Keratinocyte (primary cell): ENCODE measurements at places on chromosomes 4 and X. TPM values are rescaled to one million over a fixed set of nuclear protein-coding genes. Genes with fewer than 3 reads are reported as not detected.

The VCX gene
- not detected in 3 replicates for polyA plus RNA-seq

The SPARCL1 gene
- polyA plus RNA-seq: not detected in 3 replicates

The RBM46 gene
- 0.02 to 0.04 TPM (median 0.04 TPM) in 3 replicates for polyA plus RNA-seq

The HERC5 gene
- 1.8 to 3.4 TPM (median 2.7 TPM) in 3 replicates for polyA plus RNA-seq

The PGAM4 gene
- polyA plus RNA-seq: 0.18 to 0.43 TPM (median 0.37 TPM) in 3 replicates

DNA sequence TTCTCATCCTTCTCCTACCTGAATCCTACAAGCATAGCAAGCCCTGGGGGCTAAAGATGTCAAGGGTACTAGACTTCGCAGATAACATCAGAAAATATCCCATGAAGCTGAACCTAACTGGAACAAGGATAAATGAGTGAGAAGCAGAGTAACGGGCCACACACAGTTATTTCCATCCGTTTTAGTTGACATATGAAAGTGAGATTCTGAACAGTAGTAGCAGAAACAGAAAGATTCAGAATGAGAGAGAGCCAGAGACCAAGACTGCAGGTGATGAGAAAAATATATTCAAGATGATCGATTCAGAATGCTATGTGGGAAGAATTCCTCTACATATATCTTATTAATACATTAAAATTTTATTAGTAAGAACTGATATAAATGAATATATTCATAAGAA, 165.1 kb downstream of the TSPAN5 start:
- H3K4me3 ChIP-seq: no peak overlapping the region
- H3K27ac ChIP-seq: no peak overlapping the region
- no peaks in the 10 kb centered on the region for H3K36me3 ChIP-seq

- no peak for DNase-seq
- H3K27me3 ChIP-seq: no peaks in the 10 kb centered on the region
- peak overlapping the region; percentile 71 for H3K4me3 ChIP-seq
- peaks cover 5% of the 10 kb centered on the region for H3K4me1 ChIP-seq
- H3K27ac ChIP-seq: peak overlapping the region; percentile 54
Observed at GRCh38 chrX:131746491-131746968, 202.7 kb downstream of the OR13H1 start.

GRCh38 chr4:163042306-163042705, 124.4 kb downstream of the NAF1 start:
- no peaks in the 10 kb centered on the region for H3K4me1 ChIP-seq
- no peaks in the 10 kb centered on the region for H3K27me3 ChIP-seq
- no peak overlapping the region for H3K27ac ChIP-seq
- no peak overlapping the region for H3K4me3 ChIP-seq
- H3K36me3 ChIP-seq: no peaks in the 10 kb centered on the region
- DNase-seq: no peak

DNA sequence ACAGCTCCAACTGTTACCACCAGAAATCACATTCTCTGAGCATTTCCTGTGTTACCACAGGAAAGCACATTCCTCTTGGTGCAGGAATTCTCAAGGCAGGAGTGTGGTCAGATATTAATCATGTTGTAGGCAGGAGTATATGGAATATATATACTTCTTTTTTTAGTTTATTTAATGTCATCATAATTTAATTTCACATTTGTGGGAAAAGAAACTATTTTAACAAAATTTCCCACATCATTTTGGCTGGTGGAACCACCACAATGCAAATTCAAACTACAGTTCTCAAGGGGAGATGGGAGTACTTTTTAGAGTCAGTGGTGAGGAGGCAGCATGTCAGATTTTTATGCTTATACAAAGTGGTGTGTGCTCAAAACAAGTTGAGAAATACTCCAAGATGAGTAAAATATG, 139.0 kb downstream of the ATP10D start:
- no peaks in the 10 kb centered on the region for H3K4me1 ChIP-seq
- no peak overlapping the region for H3K27ac ChIP-seq
- DNase-seq: no peak

GRCh38 chrX:119784747-119785446, 6.5 kb downstream of the RPL39 start:
- no peak for DNase-seq
- no peak overlapping the region for H3K27ac ChIP-seq
- peaks cover 9% of the 10 kb centered on the region for H3K4me1 ChIP-seq

GRCh38 chrX:34341258-34341657, 209.1 kb upstream of the FAM47A start:
- no peak for DNase-seq
- no peaks in the 10 kb centered on the region for H3K36me3 ChIP-seq
- no peak overlapping the region for H3K27ac ChIP-seq

DNA sequence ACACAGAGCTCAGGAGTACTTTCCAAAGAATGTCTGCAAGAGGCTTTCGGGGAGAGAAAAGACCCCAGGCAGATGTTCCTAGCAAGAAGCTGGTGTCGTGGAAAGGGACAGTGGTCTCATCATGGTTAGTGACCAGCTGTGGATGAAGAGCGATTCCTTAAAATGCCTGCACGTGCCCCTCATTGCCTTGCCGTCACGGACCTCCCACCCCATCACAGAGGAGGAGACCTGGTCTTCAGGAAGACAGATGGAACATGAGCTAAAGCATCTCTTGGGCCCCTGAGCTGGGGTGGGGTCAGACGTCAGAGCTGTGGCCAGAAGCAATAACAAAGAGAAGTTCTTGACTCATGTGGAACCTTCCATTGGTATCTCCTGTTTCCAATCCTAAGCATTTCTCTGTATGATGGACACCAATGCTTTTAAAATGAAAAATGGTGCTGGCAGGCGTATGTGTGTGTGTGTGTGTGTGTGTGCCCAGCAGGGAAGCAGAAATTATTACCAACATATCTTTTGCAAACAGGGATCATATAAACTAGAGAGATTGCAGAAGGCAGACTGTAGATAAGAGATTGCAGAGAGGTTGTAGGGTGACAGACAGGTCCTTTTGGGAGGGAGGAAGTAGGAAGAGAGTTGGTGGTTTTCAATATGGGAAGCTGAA, 25.2 kb upstream of the ASMTL start:
- no peak overlapping the region for H3K4me3 ChIP-seq
- no peaks in the 10 kb centered on the region for H3K27me3 ChIP-seq
- no peak overlapping the region for H3K27ac ChIP-seq
- H3K4me1 ChIP-seq: no peaks in the 10 kb centered on the region

GRCh38 chrX:134692233-134692632, 34.0 kb upstream of the PLAC1 start:
- no peak overlapping the region for H3K4me3 ChIP-seq
- no peaks in the 10 kb centered on the region for H3K36me3 ChIP-seq
- no peaks in the 10 kb centered on the region for H3K27me3 ChIP-seq

DNA sequence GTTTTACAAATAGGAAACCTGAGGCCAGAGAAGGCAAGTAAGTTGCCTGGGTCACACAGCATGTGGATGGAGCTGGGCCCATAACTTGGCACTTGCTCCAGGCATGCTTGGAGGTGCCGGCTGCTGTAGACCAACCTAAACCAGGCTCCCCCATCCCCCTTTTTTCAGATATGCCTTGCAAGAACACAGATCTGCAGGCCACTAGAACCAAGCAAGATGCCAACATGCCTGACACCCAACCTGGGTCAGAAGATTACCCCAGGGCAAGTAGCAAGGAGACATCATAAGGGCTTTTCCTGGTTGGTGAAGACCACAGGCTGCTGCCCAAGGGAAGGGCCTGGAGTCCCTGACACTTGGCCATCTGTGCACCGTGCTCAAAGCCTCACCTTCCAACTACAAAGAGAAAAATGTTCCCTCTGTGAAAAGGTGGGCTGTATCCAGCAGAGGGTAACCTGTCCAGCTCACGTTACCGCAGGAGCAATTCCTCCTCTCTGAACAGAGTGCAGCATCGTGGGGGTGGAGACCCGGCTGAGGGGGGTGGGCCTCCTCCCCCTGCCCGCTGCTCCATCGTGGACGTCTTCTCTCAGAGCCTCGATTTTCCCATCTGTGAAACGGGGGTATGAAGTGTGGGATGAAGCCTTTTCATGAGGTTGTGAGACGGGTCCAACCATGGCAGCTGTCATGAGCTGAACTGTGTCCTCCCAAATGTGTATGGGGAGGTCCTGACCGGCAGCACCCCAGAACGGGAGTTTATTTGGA, 23.0 kb downstream of the HMX1 start:
- H3K4me1 ChIP-seq: no peaks in the 10 kb centered on the region
- H3K4me3 ChIP-seq: no peak overlapping the region
- H3K27ac ChIP-seq: no peak overlapping the region
- DNase-seq: no peak
- H3K27me3 ChIP-seq: peaks cover 8% of the 10 kb centered on the region

DNA sequence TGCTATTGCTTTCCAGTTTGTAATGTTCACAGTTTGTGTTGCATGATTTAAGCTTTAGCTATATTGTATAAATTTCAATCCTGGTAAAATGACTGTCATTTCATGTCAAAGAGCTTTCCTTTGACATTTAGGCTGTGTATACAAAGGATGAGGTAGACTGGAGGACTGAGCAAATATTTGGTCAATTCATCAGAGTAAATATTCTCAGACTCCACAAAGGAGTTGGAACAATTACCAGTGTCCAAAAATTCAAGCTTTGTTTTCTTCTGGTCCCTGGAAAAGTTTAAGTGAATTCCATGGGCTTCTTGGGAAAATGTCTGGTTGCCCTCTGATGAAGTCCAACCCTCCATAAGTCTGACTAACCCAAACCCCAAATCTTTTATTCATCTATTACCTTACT, 682.4 kb downstream of the DACH2 start:
- H3K4me3 ChIP-seq: no peak overlapping the region
- DNase-seq: no peak
- no peaks in the 10 kb centered on the region for H3K36me3 ChIP-seq
- no peak overlapping the region for H3K27ac ChIP-seq
- H3K27me3 ChIP-seq: no peaks in the 10 kb centered on the region

DNA sequence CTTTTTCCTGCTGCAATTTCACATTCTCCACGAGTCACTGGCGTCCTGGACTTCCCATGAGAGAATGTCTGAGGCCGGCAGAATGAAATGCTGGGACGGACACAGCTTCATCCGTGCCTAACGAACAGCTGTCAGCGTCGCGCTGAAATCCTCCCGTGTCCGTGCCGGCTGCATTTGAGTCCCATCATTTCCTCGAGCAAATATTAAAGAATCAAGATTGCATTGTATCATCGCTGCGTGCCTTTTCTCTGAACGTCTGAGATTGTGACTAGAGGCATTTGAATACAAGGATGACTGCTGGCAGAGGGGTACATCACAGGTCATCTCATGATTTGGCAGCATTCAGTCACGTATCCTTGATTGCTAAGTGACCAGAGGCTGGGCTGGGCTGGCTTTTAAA, 279.9 kb downstream of the ASMT start:
- H3K4me1 ChIP-seq: no peaks in the 10 kb centered on the region
- H3K4me3 ChIP-seq: no peak overlapping the region
- no peaks in the 10 kb centered on the region for H3K27me3 ChIP-seq
- no peak for DNase-seq

GRCh38 chrX:154426916-154427770, 1.3 kb upstream of the ATP6AP1 start:
- H3K36me3 ChIP-seq: peaks cover 4% of the 10 kb centered on the region
- no peak overlapping the region for H3K4me3 ChIP-seq
- no peaks in the 10 kb centered on the region for H3K27me3 ChIP-seq
- peaks cover 6% of the 10 kb centered on the region for H3K4me1 ChIP-seq
- DNase-seq: no peak
- H3K27ac ChIP-seq: no peak overlapping the region

DNA sequence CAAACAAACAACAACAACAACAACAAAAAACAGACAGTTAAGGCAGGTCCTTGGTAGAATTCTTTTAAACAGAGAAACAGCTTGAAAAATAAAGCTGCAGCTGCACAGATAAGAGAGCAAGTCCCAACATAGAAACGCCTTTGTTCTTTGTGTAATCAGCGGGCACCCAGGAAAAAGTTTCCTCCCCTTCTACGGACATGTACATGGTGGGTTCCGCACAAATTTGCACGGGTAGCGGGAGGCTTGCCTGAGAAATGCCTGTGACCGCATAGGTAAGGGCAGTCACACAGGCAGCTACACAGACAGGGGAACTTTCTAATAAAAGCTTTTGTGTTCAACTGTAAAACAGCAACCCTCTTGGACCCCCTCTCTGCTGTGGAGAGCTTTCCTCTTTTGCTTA, 25.7 kb upstream of the CT47A1 start:
- no peak overlapping the region for H3K27ac ChIP-seq
- H3K4me1 ChIP-seq: no peaks in the 10 kb centered on the region
- no peaks in the 10 kb centered on the region for H3K27me3 ChIP-seq
- no peak overlapping the region for H3K4me3 ChIP-seq
- no peak for DNase-seq

DNA sequence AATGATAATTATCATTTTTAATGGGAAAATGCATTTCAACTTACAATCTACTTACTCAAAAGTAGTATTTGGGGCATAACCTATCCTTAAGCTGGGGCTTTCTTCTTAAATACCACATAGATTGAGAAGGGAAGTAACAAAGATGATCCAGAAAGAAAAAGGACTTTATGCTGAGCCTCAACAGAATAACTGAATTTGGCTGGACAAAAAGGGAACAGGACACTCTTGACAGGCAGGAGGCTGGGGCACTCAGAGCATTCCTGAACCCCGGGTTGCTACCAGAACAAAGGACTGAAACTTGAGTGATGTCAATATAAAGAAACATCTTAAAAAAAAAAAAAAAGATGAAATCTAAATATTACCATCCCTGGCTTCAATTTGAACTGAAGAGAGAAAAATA, 23.9 kb downstream of the RELL1 start:
- no peak overlapping the region for H3K27ac ChIP-seq
- DNase-seq: no peak
- no peaks in the 10 kb centered on the region for H3K36me3 ChIP-seq
- no peak overlapping the region for H3K4me3 ChIP-seq
- H3K4me1 ChIP-seq: peaks cover 34% of the 10 kb centered on the region
- H3K27me3 ChIP-seq: no peaks in the 10 kb centered on the region

DNA sequence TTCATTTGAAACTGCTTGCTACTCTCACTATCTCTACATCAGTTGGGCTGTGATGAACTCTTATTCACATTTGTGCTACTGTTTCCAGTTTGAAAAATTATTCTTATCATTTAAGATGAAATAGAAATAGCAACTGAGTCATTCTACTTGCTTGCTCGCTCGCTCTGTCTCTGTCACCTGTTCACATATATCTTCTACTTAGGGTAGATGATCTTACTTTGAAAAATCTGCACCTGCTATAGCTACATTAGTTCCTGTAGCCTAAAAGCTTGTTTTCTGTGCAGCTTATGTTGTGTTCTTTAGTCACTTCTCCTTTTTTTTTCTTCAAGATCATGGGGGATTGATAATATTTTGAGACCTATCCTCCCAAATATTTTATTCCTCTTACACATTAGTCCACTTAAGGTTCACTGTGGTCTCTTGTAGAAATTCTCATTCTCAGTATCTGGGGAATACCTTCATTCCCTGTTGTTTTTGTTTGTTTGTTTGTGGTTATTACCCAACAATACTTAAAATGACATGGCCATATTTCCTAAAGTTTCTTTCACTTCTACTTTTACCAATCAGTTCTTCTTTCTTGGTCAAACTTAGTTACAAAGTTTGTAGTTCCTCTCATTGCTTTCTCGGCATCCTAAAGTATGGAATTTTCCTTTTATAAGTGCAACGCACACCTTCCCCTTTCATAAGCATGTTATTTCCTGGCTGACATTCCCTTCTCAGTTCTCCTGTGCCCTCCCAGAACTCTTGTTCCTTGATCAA, 36.5 kb downstream of the CLCN5 start:
- no peak overlapping the region for H3K4me3 ChIP-seq
- no peaks in the 10 kb centered on the region for H3K4me1 ChIP-seq
- no peak for DNase-seq
- H3K27ac ChIP-seq: no peak overlapping the region

- no peak overlapping the region for H3K4me3 ChIP-seq
- no peak for DNase-seq
- H3K27ac ChIP-seq: peak overlapping the region; percentile 55
- H3K4me1 ChIP-seq: peaks cover 10% of the 10 kb centered on the region
Observed at GRCh38 chr4:7828793-7829301, 110.8 kb downstream of the AFAP1 start.
